ENCODE measurements at places on chromosomes 7 and 10.

- no peak for DNase-seq
Measured at GRCh38 chr7:120806669-120807068, 51.3 kb downstream of the TSPAN12 start.

- DNase-seq: no peak
Measured at GRCh38 chr10:30151581-30152389, 92.4 kb upstream of the JCAD start.

DNA sequence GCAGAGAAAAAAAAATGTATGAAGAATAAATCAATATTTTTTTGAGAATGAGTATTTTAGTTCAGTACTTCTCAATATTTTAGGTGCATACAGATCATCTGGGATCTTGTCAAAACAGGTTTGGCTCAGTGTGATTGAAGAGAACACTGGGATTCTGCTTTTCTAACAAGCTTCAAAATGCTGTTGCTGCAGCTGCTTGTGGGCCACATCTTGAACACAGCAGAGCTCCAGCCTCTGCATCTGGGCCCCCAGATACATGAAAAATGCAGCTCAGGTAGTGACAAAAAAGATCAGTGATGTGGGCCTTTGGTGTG lies 1177.1 kb upstream of the C7orf33 start:
- DNase-seq: no peak

DNA sequence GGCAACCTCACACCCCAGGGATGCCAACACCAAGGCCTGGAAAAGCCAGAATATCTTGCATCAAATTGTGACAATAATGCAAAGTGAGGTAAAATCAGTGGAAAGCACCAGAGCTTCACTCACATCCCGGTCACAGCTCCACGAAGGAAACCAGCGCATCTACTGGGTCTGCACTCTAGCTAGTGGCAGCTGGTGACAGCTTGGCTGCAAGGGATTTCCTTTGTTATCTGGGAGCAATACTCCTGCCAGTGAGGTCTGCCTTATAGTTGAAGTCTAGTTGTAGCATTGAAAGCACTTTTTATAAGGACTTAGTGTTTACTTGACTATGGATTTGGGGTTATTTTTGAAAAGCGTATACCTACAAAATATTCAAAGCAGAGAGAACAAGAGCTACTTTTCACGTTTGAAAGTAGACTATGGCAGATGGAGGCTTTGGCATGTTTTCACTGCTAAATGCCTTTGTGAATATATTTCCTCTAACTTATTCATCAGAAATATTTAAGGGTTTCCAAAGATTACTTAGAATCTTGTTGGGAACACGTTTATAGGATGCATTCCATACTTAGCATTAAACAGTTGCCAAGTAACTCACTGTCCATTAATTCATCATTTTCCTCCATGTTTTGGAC lies 26.1 kb downstream of the WDFY4 start:
- DNase-seq: no peak

- DNase-seq: no peak
Measured at GRCh38 chr10:107423903-107424302, 259.4 kb upstream of the SORCS1 start.

DNA sequence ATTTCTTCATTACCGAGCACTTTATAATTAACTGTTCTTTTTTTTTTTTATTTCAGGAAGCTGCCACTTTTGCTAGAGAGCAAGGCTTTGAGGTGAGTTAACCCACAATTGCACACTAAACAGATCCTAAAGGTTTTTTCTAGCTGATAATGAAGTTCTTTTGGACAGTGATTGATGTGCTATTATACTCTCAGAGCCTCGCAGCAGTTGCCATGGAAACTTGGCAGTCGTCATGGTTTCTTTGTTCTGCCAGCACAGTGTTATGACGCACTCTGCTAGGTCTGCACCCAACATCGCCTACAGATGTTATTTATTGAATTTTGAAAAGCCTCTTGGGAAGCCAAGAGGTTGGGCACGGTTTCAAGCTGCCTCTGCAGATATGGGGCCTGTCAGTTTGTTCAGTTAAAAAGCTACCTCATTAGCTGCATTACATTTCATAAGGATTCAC lies 237.2 kb upstream of the KAT6B start:
- DNase-seq: peak; percentile 98

GRCh38 chr7:99499371-99499720 lies 735 bp downstream of the ZNF394 start:
- no peak for DNase-seq

DNA sequence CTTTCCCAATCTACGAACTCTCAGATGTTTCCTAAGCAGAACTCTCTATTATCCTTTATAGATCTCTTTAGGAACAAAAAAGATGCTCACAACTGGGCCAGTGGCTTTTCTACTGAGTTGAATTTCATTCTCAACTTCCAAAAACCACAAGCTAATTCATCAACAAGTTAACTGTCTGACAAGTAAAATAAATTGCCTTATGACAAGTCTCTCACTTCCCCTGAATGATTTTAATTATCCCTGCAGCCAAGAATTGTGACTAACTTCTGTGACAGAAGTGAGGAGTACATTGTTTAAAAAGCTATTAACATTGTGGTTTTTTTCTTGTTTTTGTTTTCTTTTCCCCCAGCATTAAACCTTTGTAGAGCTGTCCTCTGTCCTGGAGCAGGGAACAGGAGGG lies 343.1 kb downstream of the HPSE2 start:
- DNase-seq: no peak

DNA sequence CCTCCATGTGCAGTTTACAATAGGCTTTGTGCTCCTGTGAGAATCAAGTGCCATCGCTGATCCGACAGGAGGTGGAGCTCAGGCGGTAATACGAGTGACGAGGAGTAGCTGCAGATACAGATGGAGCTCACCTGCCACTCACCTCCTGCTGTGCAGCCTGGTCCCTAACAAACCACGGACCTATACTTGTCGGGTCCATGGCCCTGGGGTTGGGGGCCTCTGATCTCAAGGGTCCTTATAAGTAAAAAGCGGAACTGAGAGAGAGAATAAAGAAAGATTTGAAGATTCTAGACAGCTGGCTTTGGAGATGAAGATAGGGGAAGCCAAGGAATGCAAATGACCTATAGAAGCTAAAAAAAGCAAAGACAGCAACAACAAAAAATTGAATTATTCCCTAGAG lies 130.6 kb downstream of the PLXDC2 start:
- DNase-seq: no peak

DNA sequence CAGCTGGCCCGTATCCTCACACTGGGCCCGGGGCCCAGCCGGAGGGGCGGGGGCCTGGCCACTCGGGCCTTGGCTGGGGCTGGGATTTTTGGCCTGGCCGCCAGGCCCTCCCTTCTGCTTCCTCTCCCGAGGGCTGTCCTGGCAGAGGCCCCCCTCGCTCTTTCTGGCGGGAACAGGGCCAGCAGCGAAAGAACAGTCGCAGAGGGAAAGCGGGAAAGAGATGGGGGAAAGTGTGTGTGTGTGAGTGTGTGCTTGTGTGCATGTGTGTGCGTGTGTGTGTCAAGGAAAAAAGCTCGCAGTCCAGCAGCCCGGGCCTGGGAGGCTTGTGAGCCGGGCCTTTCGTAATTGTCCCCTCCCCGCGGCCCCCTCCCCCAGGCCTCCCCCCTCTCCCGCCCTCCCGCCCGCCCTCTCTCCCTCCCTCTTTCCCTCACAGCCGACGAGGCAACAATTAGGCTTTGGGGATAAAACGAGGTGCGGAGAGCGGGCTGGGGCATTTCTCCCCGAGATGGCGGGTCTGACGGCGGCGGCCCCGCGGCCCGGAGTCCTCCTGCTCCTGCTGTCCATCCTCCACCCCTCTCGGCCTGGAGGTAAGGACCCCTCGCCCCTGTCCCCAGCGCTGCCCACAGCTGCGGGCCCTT lies at the start of gene ELN:
Gene ELN (plus strand): TSS at position 491 of the 638 bp plus-strand sequence. CDS start 15 bp downstream, at position 506.
- no peak for DNase-seq

- no peak for DNase-seq
Measured at GRCh38 chr10:11163780-11164550, 146.3 kb downstream of the CELF2 start.

GRCh38 chr7:91085175-91085574 lies 179.1 kb upstream of the FZD1 start:
- no peak for DNase-seq

DNA sequence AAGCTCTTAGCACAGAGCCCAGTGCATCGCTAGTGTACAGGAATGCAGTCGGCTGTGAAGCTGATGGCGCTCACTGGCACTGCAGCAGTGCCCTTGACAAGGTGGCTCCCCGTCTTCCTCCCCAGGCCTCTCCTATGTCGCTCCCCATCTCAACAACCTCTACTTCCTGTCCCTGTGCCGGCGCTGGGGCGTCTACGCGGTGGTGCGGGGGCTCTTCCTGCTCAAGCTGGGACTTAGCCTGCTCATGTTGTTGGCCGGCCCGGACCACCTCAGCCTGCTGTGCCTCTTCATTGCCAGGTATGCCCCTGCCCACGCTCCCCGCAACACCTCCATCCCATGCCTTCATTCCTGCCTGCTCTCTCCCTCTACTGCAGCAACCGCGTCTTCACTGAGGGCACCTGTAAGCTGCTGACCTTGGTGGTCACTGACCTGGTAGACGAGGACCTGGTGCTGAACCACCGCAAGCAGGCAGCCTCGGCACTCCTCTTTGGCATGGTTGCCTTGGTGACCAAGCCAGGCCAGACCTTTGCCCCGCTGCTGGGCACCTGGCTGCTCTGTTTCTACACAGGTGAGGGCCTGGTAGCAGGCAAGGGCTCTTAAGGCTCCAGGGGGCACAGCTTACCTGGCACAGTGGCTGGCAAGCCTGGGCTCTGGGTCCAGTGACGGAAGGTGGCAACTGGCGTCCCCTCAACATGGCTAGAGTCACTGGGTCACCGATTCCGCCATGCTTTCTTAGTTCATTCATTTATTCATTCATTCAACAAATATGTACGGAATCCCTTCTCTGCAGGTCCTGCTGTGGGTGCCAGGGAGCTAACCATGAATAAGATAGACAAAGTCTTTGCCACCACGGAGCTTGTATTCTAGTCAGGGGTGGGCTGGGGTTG lies 22.3 kb upstream of the C10orf95 start:
- no peak for DNase-seq

DNA sequence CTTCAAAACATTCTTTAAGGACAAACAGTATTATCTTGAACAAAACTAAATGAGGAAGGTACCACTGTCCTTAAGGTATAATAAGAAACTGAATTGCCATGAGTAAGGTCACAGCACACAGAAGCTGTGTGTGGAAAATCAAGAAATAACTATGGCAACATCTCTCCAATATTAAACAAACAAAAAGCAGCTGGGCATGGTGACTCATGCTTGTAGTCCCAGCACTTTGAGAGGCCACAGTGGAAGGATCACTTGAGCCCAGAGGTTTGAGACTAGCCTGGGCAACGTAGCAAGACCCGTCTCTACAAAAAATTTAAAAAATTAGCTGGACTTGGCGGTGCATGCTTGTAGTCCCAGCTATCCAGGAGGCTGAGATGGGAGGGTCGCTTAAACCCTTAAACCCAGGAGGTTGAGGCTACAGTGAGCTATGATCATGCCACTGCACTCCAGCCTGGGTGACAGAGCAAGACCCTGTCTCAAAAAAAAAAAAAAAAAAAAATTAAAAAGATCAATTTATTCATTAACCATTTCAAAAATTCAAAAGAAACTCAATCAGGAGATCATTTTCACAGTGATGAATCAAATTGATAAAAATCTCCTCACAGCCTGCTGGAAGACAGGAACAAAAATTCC lies 195.4 kb downstream of the SKIDA1 start:
- DNase-seq: no peak

GRCh38 chr7:82477733-82478515 lies 34.3 kb upstream of the CACNA2D1 start:
- DNase-seq: no peak

- no peak for DNase-seq
Measured at GRCh38 chr7:28602282-28602681, 190.0 kb downstream of the CREB5 start.

DNA sequence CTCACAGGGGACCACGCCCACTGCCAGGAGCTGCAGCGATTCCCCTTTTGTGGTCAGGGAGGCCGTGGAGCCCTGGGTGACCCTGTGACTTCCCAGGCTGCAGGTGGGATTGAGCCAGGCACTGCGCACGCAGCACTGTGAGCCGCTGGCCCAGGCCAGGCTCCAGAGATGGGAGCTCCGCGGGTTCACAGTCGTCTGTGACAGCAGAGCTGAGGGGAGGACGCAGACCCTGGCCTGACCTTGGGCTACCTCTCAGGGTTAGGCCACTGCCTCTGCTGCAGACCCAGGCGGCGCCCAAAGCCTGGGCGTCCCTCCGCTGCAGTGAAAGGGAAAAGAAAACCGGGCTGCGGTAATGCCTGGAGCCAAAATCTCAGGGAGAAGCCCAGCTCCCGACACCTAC lies 107.5 kb upstream of the GPR26 start:
- no peak for DNase-seq

- DNase-seq: no peak
Measured at GRCh38 chr7:50735333-50735732, 47.4 kb downstream of the GRB10 start.

- peak; percentile 18 for DNase-seq
Measured at GRCh38 chr7:94436018-94436604, 41.4 kb downstream of the COL1A2 start.

DNA sequence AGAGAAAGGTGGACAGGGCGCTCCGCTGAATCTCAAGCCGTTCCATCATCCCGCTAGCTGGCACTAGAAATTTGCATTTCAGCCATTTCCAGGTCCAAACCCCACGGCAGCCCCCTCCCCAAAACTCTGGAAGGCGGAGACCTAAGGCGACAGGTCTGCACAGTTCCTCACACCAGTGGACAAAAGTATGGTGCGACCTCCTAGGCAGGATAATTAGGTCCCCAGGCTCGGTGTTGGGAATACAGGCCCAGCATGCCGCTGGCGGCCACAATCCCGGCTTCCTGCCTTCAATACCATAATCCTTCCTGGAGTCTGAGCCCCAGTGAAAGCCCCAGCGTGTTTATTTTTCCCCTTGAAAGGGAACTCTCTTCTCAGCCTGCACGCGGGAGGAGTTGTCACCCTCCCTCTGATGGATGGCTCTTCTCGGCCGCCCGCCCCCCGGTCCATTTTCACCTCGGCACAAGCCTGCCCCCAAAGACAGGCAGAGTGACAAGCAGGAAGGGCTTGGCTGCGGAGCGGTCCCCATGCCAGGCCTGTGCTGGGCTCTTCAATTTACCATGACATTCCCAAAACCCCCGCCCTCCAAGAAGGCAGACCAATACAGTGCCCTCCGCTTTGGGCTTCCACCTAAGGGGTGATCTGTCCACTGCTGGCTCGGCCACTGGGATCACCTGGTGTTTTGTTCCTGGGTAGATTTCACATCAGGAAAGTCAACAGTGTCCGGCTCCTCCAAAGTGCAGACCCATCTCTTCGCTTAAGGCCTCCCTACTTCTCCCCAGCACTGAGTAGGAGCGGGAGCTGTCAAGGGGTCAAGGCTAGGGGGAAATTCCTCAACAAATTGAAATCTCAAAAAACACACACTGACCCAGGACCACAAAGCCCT lies 2.2 kb downstream of the FGFR2 start:
- DNase-seq: no peak

DNA sequence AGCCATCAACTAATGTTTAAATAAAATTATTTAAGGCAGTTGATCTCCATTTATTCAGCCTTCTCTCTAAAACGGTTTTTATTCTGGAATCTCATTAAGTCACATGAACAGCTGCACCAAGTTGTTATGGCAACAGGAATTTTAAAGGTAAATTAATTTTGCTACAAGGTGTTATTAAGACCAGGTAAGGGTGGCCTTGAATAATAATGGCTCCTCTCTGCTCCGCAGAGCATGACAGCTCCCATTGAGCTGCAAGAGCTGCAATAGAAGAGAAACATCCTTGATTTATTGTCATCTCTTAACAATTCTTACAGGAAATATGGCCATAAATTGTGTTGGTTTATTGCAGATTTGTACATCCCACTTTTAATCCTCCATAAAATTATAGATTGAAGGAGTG lies 165.8 kb downstream of the KLF6 start:
- DNase-seq: peak; percentile 7

GRCh38 chr10:49512121-49512809 lies 26.7 kb downstream of the ERCC6 start:
- peak; percentile 40 for DNase-seq

Data from NCI-H1436 (cell line).